ENCODE measurements at places on chromosomes 12 and 14.
A peak's percentile ranks its signal among the peaks of the same experiment; 100 is the strongest.

GRCh38 chr12:76529226-76529918, 30.2 kb downstream of the OSBPL8 start:
- no peak for DNase-seq

- DNase-seq: no peak
Observed at GRCh38 chr12:49051373-49051764, 9.2 kb downstream of the KMT2D start.

DNA sequence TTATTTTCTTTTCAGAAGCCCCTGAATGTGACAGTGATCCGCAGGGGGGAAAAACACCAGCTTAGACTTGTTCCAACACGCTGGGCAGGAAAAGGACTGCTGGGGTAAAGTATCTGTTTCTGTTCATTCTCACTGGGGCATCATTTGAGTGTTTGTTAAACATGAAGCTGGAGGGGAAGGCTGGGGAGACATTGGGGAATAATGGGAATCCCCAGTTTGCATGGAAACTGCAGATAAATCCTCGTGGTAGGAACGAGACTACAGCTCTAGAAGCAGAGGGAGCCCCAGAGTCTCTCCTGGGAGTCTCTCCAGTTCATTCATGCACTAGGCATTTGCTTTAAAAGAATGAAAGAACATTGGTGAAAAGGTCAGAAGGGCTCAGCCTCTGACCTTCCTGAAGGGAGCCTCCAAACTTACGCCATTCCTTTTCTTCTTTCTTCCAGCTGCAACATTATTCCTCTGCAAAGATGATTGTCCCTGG, 2.5 kb upstream of the CFAP251 start:
- DNase-seq: no peak

DNA sequence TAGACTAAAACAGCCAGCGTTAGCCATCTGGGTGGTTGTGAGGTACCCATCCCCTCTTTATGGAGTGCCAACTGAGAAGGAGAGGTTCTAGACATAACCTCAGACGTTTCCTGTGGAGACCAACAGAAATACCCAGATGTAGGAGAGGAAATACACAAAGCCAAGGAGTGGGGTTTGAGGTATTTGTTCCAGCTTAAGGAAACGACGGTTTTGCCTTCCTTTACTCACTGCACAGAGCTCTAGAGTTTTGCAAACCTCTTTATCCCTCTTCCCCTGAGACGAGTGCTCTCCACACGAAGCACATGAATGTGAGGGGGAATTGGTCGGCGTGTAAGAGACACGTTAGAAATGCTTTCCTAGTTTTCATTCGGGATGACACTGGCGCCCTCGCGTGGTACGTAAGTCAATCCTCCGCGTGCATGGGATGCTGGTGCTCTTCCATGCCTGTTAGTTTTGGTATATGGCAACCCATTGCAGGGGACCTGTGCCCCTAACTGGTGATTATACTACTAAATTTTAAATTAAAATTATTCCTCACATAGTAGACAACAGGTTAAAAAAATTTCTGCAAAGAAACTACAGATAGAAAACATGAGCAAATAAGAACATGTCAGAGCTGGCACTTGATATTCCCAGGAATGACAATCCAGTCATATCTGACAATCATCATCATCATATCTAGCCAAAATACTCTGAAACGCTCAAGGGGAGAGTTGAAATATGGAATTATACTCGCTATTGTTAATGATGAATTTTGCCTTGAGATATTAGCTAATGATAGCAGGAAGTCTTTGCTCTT, 121.7 kb downstream of the PPM1H start:
- peak; percentile 38 for DNase-seq

- no peak for DNase-seq
Observed at GRCh38 chr12:49243631-49244030, 21.3 kb upstream of the TUBA1C start.

GRCh38 chr12:24206621-24207020, 257.2 kb upstream of the SOX5 start:
- DNase-seq: no peak

DNA sequence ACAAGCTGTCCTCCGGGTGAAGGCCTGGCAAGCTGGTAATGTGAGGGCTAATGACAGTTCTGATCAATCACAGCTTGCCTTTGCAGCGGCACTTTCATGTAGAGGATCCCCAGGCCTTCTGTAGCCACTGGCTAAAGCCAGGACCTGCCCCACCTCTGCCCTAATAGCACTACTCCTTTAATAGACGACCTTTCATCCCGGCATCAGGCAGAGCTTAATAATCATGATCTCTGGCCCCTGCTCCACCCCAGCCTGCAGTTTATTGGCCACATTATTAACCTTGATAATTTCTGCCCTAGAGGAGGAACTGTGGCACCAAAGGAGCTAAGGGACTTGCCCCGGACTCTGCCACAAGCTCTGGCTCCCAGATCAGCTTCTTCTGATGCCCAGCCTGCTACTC, 142.3 kb upstream of the TBX3 start:
- DNase-seq: no peak

GRCh38 chr12:67358781-67359338, 89.7 kb downstream of the CAND1 start:
- DNase-seq: no peak

- DNase-seq: no peak
Observed at GRCh38 chr14:100670753-100671049, 56.0 kb upstream of the DLK1 start.

DNA sequence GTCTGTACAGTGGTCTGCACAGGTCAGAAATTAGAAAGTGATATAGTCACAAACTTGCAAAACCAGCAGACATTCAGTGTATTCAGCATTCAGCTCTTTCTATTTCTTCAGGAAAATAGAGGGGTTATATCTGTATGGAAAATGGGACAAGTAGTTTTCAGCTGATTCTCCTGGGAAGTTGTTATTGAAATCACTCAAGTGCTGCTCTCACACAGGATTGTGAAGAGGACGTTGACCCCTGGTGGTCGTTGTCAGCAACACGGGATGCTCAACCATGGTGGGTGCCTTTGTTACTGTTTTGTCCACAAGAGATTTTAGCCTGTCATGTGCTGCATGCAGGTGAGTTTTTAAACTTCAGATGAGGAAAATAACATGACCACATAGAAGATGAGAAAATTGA, 981.8 kb downstream of the TMEM121 start:
- no peak for DNase-seq

GRCh38 chr12:101781834-101782233, 42.6 kb upstream of the SYCP3 start:
- DNase-seq: no peak

DNA sequence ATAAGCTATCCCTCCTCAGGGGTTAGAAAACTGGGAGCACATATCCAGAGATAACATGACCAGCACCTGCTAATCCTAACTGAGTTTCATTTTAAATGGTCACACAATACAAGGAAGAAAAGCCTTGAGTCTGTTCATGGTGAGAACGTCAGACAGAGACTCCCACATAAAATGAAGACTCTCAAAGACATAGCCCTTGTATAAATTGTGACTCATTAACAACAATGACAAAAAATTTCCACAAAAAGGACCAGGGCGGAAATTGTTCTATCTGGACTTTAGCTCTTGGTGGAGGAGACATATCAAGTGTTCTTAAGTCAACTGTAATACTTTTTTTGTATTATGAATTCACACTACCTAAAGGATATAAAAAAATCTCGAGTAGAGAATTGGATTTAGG, 313.7 kb upstream of the DCN start:
- DNase-seq: no peak

DNA sequence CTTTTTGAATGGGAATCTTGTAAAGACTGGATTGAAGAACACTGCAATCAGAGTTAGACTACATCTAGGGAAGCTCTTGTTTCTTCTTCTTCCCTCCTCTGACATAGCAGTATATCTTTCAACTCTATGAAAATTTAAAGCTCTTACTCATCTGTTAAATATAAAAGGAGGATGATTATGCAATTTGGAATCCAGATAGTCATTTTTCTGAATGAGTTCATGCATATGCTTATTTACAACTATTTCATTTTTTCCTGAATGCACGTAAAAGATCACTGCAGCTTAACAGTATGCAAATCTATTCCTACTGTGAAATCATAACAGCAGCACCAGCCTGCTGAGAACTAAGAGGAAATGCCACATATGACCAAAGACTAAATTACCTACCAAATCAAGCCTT, 133.5 kb upstream of the TMCC3 start:
- DNase-seq: no peak

GRCh38 chr14:90720336-90720735, 95.9 kb downstream of the TTC7B start:
- no peak for DNase-seq

GRCh38 chr12:83321971-83322370, 635.3 kb downstream of the TMTC2 start:
- no peak for DNase-seq

- no peak for DNase-seq
Observed at GRCh38 chr12:52005903-52006703, 643 bp upstream of the TAMALIN start.

- DNase-seq: no peak
Observed at GRCh38 chr12:92596383-92596782, 106.4 kb upstream of the PLEKHG7 start.

All from stimulated activated CD4-positive, alpha-beta T cell treated with anti-CD3 and anti-CD28 coated beads, TNF-alpha, amount 100 ng/mL, for 24 hours (primary cell).